NCI-H1417 (cell line): ENCODE measurements at places on chromosomes 2 and 18.

- no peak for DNase-seq
These were observed 88.8 kb upstream of the RPRM start for GRCh38 chr2:153567367-153567766.

DNA sequence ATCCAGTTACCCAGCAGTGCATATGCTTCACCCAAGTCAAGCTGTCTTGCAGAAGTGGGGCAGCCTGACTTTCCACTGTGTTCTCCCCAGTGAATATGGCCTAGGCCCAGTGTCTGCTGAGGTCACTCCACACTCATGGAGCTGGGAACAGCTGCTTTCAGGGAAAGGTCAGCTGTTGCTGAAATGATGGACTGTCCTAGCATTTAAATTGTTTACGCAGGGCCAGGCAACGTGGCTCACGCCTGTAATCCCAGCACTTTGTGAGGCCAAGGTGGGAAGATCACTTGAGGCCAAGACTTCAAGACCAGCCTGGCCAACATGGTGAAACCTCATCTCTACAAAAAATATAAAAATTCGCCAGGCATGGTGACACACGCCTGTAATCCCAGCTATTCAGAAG lies 86.5 kb downstream of the LIPG start:
- DNase-seq = no peak

DNA sequence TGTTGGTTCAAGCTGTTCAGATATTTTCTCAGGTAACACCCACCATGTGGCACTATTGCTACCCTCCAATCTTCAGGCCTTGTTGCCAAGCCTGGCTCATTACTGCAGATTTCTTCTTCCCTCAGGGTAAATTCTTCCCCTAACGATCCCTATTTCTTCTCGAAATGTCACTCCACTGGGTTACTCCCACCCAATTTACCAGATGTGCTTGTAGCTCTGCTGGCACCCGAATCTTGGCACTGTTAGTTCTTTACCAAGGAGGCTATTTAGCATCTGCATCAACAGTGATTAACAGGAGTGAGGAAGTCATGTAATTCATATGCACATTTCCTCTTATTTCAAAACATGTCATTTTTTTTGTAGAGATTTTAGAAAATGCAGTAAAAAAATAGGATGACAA lies 217.1 kb upstream of the CYRIA start:
- DNase-seq = no peak

GRCh38 chr2:850429-850828 lies 100.2 kb upstream of the SNTG2 start:
- no peak for DNase-seq

- DNase-seq = no peak
These were observed 26.9 kb downstream of the CENPO start for GRCh38 chr2:24820175-24820513.

GRCh38 chr2:88216641-88217040 lies 46.5 kb downstream of the THNSL2 start:
- DNase-seq = no peak

DNA sequence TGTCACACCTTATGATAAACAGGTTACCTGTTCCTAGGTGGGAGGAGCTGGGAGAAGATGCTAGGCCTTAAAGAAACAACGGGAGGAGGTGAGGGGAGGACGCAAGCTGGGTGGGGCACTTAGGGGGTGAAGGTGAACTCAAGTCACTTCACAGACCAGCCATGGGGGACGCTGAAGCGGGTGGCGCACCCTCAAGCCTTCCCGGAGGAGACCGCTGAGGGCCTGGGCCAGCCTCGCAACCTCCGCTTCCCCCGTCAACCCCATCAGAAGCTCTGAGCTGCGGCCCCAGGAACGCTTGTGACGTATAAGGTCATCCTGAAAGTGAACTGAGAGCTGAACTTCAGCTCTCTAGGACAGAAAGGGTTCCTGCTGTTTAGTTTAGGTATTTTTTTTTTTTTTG lies 133.5 kb downstream of the MBP start:
- no peak for DNase-seq

GRCh38 chr18:21406116-21406515 lies 164.1 kb downstream of the GREB1L start:
- DNase-seq = no peak

DNA sequence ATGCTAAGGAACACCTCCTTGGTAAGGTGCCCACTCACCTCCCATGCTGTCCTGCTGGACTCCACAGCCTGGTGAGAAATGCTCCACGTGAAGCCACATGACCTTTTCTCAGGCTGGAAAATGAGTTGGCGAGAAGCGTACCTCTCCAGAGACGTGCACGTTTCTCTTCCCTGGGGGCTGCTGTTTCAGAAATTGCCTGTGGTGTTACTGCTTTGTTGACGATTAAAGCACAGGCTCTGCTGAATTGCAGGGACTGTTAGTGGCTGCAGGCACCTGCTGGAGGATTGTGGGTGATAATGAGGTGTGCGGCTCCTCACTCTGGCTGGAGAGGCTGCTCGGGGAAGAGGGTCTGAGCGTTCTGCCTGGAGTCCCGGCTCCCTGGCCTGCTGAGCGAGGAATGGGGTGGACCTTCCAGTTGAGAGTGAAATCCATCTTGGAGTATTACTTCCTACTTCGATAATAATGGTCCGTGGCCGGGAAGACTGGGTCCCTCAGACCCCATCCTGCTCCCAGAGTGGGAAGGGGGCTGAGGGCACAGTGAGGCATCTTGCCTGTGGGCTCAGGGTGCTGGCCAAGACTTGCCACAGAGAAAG lies 199.3 kb upstream of the HDAC4 start:
- no peak for DNase-seq

- peak; percentile 82 for DNase-seq
These were observed 643.3 kb downstream of the SOCS6 start for GRCh38 chr18:70931942-70932814.

- DNase-seq = no peak
These were observed 371.7 kb downstream of the PIK3C3 start for GRCh38 chr18:42326752-42327151.

DNA sequence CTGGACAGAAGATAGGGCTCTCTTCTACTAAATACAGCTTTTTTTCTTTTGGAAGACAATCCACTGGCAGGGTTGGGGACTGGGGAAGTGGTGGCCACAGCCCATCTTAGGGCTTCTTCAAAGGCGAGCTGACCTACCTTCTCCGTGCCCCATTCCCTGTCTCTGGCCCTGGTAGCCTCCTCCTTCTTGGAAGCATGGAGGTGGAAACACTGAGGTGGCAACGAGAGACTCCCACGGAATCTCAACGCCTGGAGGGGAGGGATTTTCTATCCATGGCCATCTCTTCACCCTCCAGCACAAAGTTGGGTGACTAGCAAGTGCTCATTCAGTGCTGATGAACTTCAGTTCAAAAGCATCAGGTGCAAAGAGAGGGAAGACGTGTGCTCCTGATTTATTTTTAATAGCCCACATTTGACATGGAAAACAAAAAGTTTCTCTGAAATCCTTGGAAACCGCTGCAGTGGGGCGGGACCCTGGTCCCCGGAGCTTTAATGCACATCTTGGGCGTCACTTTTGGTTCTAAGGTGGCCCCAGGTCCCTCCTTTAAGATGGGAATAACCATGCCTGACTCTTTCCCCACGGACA lies 633 bp upstream of the ARMC9 start:
- no peak for DNase-seq

GRCh38 chr2:20449501-20450200 lies 2.8 kb downstream of the RHOB start:
- no peak for DNase-seq

- no peak for DNase-seq
These were observed 49.3 kb upstream of the ACVR1C start for GRCh38 chr2:157677941-157678340.

DNA sequence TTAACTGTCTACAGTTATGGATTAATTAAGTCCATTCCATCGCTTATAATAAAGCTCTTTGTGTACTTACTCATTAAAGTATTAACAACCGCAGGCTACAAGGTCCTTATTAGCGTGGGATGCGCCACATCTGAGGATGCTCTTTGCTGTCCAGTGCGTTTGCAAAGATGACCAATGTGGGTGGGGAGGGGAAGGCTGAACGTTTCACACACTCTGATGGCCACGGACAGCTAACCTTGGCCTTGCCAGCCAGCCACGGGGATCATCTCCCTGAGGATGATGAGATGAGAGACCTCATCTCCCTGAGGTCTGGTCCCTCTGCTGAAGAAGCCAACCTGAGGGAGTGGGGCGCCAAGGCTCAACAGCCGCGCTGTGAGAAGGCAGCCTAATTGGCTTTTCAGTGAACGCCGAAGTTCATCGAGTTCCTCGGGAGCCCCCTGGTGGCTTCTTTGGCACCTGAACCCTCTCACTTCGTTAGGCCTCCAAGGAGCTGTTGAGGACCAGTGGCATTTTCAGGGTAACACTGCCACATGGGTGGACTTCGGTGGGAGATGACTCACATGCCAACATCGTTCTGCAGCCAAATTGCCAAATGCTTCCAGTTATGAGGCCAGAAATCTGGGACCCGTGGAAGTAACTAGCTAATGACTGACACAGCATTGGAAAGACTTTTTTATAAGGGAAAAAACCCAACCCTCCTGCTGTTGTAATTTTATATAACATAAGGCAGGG lies 69.3 kb upstream of the SEC11C start:
- DNase-seq = peak; percentile 86

- no peak for DNase-seq
These were observed 330.3 kb upstream of the MEX3C start for GRCh38 chr18:51527826-51528225.

DNA sequence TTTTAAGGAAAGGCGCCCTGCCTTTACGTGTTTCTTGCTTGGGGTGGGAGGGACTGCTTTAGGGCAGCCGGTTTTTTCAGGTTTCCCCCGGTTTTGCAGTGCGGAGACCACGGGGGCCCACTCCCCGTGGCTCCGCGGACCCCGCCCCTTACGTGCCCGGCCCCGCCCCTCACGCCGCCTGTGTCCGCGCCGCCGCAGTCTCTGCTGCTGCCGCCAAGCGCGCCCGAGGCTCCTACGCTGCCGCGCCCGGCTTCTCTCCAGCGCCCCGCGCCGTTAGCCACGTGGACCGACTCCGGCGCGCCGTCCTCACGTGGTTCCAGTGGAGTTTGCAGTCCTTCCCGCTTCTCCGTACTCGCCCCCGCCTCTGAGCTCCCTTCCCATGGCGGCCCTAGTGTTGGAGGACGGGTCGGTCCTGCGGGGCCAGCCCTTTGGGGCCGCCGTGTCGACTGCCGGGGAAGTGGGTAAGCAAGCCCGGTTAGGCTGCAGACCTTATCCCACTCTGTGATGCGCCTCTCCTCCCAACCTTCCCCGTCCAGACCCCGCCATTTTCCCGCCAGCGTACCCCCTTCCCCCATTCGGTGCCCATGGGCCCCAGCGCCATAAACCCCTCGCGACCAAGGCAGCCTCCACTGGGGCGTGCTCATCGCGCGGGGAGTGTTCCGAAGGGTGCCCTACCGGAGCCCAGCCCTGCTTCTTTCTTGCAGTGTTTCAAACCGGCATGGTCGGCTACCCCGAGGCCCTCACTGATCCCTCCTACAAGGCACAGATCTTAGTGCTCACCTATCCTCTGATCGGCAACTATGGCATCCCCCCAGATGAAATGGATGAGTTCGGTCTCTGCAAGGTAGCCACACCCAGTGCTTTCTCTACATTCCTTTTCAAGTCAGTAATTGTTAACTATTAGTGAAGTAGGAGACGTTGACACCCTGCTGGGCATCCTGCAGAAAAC lies at the start of gene CAD:
Gene CAD, plus strand, starts transcription at position 197 of the 949 bp plus-strand sequence. Its CDS starts 183 bp downstream, at position 380.
- DNase-seq = peak; percentile 93

- no peak for DNase-seq
These were observed 34.2 kb upstream of the PPP4R1 start for GRCh38 chr18:9648431-9649163.

DNA sequence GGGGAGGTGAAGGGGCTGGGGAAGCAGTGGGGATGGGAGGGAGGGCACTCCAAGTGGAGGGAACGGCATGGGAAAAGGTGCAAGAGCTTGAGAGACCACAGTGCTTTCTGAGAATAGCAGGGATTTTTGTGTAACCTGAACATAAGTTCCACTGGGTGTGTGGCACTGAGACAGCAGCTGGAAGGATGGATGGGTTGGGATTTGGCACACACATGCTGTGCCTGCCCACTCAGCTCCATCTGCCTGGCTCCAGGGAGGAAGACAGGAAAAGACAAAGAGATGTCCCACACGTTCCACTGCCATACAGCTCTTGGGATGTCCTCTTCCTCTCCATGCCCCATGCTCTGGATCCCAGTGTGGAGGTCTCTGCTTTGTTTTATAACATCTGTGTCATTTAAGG lies 114.1 kb upstream of the TEX51 start:
- DNase-seq = no peak

- DNase-seq = no peak
These were observed 67.2 kb upstream of the PELI1 start for GRCh38 chr2:64211276-64211921.

DNA sequence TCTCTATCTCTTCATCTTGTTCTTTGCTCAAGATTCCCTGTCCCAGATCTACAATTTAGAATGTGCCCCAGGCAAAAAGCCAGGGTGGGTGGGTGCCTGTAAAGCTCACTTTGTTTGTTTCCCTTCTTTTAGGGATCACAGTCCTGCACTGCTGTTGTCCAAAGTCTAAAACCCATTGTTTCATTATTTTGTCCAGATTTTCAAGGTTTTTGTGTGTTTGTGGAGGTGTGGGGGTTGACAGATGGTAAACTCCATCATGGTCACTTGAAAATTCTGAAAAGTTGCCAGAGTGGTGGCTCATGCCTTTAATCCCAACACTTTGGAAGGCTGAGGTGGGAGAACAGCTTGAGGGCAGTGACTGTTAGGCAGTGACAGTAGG lies 41.5 kb downstream of the YES1 start:
- no peak for DNase-seq

DNA sequence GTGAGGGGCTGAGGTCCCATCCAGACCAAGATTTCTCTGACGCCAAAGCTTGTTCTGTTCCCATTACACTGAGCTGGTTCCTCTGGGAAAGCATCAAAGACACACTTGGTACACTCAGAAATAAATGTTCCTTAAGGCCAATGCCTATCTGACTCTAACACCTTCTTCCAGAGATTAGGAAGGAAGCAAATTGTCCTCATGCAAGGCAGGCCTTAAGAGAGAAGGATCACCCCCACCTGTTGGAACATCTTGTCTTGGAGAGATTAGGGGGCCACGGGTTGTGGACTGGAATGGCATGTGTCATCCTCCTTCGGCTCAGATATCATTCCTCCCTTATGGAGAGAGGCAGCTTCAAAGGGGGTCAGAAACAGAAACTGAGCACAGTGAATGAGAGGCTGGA lies 100.2 kb downstream of the ANKRD44 start:
- no peak for DNase-seq

- no peak for DNase-seq
These were observed 73.9 kb downstream of the SLC39A10 start for GRCh38 chr2:195730912-195731311.

GRCh38 chr2:57527685-57528084 lies 518.9 kb upstream of the VRK2 start:
- DNase-seq = no peak

- no peak for DNase-seq
These were observed 548.6 kb upstream of the HS6ST1 start for GRCh38 chr2:128867311-128867710.
